ENCODE measurements at places on chromosomes 6 and 20. TPM values are rescaled to one million over a fixed set of nuclear protein-coding genes. Genes with fewer than 3 reads are reported as not detected.

The BPIFB2 gene
- total RNA-seq, result not detected

The MCM8 gene
- 5.9 TPM for total RNA-seq

The LY6G6F gene
- not detected for total RNA-seq

The LY6G6C gene
- not detected for total RNA-seq

The RAET1E gene
- not detected for total RNA-seq

The ANKEF1 gene
- 2.8 TPM for total RNA-seq

The HLA-DRB5 gene
- not detected for total RNA-seq

The MRS2 gene
- total RNA-seq, result 20.3 TPM

The SNPH gene
- 22.2 TPM for total RNA-seq

The OPN5 gene
- not detected for total RNA-seq

The SLC22A3 gene
- total RNA-seq, result 1.3 TPM

The ERVFRD-1 gene
- not detected for total RNA-seq

The NKX2-2 gene
- 0.31 TPM for total RNA-seq

The CASP8AP2 gene
- 46.3 TPM for total RNA-seq

The MATN4 gene
- not detected for total RNA-seq

The ALDH5A1 gene
- total RNA-seq, result 13.5 TPM

The RAB44 gene
- not detected for total RNA-seq

The TTPAL gene
- total RNA-seq, result 9.7 TPM

The LY6G6D gene
- total RNA-seq, result not detected

The RIPOR3 gene
- 2.2 TPM for total RNA-seq

The ZC3H12D gene
- total RNA-seq, result 0.31 TPM

All from parietal lobe (tissue), 2 donors.